NCI-H526 treated with DMSO at 0.1 percent for 48 hours (cell line): ENCODE measurements at places on chromosomes 1 and 21.

- DNase-seq, result peak; percentile 86
Observed at GRCh38 chr1:245776694-245777332, 622.0 kb downstream of the KIF26B start.

DNA sequence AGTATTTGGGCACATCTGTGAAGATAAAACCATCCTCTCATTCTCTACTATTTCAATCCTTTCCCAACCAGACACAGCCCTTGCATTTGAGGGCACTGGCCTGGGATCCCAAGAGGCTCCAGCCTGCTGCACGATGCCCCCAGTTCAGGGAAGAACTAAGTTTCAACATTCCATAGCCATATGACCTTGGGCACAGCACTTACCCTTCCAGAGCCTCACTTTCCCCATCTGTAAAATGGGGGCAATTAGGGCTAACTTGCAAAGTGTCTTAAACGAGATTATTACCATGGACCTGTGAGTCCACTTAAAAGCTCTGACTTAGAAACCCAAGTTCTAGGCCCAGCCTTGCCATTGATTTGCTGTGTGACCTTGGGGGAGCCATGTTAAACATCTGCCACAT is 22.9 kb downstream of the CDCP2 start:
- no peak for DNase-seq

DNA sequence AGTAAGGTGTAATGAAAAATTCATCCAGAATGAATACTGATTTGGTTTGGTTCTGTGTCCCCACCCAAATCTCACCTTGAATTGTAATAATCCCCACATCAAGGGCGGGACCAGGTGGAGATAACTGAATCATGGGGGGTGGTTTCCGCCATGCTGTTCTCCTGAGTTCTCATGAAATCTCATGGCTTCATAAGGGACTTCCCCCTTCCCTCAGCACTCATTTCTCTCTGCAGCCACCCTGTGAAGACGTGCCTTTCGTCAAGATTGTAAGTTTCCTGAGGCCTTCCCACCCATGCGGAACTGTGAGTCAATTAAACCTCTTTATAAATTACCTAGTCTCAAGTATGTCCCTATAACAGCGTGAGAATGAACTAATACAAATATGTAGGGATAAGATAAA is 5.5 kb upstream of the SYNJ1 start:
- DNase-seq, result no peak

DNA sequence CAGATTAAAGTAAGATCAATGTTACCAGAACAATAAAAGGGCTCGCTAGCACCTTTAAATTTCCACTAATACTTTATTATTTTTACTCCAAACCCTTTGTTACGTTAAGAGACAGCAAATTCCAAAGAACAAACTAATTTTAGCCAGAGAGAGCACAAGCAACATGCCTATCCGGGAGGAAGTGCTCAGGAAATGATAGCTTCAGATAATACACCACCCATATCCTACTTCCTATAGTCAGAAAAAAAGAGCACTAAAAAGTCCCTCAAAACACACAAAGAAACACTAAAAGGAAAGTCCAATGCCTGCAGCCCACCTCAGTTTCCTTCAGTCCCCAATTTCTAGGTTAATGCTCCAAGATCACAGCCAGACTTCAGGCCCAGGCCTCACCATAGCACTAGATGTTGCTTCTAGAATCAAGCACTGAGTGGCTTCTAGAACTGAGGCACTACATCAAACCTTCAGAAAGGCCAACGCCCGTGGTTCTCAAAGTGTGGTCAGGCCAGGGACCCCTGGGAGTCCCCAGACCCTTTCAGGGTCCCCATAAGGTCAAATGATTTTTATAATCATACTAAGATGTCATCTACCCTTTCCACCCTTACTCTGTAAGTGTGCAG is 142.6 kb downstream of the PSMG1 start:
- DNase-seq, result no peak

DNA sequence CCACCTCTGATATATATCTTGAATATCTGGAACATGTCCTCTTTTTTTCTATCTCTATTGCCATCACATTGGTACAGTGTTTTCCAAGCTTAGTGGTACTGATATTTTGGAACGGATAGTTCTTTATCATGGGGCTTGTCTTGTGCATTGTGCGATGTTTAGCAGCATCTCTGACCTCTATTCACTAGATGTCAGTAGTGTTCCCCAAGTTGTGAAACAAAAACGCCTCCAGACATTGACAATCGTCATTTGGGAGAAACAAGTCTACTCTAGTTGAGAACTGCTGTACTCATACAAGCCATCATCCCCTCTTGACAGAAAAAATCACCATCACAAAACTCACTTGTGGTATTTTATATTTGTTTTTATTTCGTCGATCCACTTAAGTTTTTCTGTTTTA is 79.7 kb upstream of the CHODL start:
- DNase-seq, result no peak

- DNase-seq, result no peak
Observed at GRCh38 chr1:12007204-12007603, 12.1 kb upstream of the MIIP start.

- DNase-seq, result no peak
Observed at GRCh38 chr1:221994274-221994698, 252.4 kb upstream of the DUSP10 start.

- DNase-seq, result no peak
Observed at GRCh38 chr1:36778740-36779139, 255.6 kb downstream of the GRIK3 start.

DNA sequence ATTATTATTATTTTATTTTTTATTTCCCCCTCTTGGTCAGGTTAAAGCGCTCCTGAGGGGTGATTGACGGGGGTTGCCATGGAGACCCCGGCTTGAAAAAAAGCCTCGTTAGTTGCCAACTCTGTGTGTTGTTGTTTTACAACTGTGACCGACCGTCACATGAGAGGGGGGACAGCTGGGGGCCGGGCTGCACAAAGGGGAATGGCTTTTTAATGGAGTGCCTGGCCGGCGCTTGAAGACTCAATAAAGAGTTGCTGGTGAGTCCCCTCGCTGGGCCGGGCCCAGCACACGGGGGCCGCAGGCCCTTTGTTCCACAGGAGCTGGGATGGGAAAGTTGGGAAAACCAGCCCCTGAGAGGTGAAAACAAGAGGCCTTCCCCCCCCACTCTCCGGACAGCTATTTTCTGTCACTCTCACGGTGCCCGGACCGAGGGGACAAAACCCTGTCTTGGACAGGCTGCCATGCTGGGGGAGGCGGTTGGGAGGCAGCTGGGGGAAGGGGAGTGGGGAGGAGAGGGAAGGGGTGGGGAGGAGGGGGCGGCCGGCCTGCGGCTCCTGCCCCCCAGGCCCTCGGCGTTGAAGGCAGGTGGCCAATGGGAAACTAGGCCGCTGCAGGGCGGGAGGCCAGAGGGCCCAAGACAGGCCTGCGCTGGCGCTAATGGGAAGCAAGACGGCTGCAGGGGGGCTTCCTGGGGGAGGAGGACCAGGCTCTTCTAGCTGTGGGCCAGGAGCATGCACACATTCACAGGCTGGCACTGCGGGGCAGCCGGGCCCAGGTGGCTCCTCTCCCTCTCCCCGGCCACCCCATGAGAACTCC is 67.6 kb downstream of the CASZ1 start:
- DNase-seq, result no peak
